ENCODE measurements at places on chromosomes 1 and 21.

DNA sequence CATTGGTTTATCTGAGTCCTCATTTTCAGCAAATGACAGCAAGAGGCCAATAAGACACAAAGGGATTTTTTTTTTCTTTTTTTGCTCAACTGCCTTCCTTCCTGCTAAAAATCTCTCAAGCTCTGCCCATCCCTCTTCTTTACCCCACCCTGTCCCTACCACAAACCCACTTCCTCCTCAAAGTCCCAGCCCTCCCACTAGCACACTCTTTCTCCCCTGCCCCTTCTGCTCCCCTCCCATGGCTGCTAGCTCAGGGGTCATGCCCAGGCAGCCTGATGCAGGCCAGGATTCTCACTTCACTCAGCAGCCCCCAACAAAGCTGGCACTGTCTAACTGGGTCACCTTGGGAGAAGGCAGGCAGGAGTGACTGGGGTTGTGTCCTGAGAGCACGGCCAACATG, 28.8 kb upstream of the PPP2R5A start:
- DNase-seq: no peak

DNA sequence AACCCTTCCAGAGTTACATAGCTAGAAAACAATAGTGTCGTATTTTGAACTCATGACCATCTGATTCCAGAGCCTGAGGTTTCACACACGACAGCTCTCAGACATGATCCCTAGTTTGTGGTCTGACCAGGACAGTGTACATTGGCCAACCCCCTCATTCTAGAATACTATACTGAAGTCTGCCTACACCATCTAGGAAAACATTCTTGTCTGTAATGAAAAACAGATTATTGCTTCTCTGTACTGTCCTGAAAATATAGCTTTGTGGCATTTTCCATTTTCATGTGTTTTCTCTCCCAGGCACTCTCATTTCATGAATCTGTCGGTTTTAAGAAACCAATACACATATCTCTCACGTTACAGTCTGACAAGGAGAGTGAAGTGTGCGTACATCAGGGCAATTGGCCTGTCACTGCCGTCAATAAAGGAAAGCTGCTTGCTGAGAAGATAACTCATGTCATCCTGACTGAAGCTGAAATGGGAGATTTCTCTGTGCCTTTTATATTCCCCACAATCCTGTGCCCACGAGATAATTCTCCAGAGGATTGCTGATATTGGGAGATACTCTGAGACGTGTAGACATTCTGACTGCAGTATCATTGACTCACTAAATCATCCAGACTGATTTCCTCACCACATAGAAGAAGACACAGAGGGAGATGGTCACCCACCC, 585.6 kb downstream of the PLPP3 start:
- no peak for DNase-seq

DNA sequence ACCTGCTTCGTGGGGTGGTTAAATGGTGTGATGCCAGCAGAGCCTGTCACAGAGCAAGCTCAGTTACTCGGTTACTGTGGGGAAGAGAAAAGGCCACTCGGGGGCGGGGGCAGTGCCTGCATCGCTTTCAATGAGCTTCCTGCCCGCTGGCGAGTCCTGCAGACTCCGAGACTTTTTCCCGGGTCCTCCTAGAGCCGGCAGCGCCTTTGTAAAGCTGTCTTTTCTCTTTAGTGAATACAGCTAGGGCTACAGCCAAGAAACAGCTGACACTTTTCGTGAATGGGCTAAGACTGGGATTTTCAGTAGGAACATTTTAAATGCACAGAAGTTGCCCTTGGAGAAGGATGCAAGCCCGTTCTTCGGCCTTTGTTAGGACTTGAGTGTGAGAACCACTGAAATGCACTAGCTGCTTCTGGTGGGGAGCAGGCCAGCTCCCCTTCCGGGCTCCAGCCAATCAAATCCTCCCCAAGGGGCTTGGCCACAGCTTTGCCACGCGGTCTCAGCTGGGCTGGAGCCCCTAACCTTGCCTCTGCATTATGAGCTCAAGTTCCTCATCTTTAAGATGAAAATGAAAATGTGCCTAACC, 23.4 kb upstream of the EFHD2 start:
- DNase-seq: no peak

- DNase-seq: no peak
These were observed 1.2 kb downstream of the PLA2G4A start for GRCh38 chr1:186829686-186830587.

DNA sequence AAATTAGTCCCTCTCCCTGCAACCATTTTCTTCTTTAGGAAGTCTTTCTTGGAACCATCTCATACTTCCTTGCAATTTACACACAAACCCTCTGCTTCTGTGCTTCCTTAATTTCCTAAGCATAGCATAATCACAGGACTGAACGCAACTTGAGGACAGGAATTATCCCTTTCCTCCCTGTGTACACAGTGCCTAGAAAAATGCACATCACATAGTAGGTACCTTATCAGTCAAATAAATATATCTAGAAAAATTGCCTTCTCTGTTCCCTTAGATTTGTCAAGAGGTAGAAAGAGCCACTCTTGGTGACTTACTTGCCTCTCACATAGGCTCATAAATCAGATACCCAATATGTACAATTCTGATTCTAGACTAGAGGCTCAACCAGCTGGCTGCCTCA, 4.9 kb downstream of the ASPM start:
- no peak for DNase-seq

- no peak for DNase-seq
These were observed 486 bp downstream of the HSPA13 start for GRCh38 chr21:14382486-14382834.

- no peak for DNase-seq
These were observed 71.2 kb downstream of the DPYD start for GRCh38 chr1:97849345-97850340.
